CD8-positive, alpha-beta memory T cell (primary cell): ENCODE measurements at places on chromosomes 3 and 15. TPM values are rescaled to one million over a fixed set of nuclear protein-coding genes. Genes with fewer than 3 reads are reported as not detected.

- H3K27ac ChIP-seq, result no peak overlapping the region
- peaks cover 3% of the 10 kb centered on the region for H3K27me3 ChIP-seq
- DNase-seq, result no peak
- H3K36me3 ChIP-seq, result no peaks in the 10 kb centered on the region
Observed at GRCh38 chr15:62362608-62363007, 197.5 kb upstream of the C2CD4B start.

DNA sequence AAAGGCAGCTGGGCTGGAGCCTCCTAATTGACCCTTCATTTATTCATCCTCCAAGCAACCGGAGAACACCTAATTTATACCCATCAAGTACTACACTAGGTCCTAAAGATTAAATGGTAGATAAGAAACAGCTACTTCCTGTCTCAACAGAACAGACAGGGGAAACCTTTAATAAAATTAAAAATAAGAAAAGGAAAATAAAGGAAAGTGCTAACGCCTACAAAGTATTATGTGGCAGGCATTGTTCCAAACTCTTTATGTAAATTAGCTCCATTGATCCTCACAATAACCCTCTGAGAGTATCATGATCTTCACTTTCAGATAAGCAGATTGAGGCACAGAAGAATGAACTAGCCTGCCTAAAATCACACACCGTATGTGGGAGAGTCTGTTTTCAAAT is 139.5 kb downstream of the CNTN6 start:
- no peaks in the 10 kb centered on the region for H3K27me3 ChIP-seq
- no peak for DNase-seq
- H3K4me1 ChIP-seq, result no peaks in the 10 kb centered on the region
- H3K27ac ChIP-seq, result no peak overlapping the region
- no peak overlapping the region for H3K4me3 ChIP-seq

DNA sequence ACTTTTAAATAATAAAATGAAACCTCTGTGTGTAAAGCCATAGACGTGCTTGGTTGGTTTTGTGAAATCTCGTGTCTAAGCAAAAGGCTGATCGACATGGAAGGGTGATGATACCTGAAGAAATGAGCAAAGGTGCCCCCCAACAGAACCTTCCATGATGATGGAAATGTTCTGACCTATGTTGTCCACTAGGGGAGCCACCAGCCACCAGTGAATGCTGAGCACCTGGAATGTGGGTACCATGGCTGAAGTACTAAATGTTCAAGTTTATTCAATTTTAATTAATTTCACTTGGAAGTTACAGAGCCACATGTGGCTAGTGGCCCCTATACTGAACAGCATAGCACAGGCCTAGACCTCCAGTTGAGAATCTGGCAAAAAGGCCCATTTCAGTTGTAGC is 158.8 kb downstream of the POLR2M start:
- no peaks in the 10 kb centered on the region for H3K27me3 ChIP-seq
- H3K36me3 ChIP-seq, result no peaks in the 10 kb centered on the region
- H3K27ac ChIP-seq, result no peak overlapping the region
- no peak for DNase-seq

Gene SPINT1
- 7.6 TPM for total RNA-seq
